C1 segment of cervical spinal cord (tissue), 14 donors: ENCODE measurements at places on chromosomes 5 and 9.

DNA sequence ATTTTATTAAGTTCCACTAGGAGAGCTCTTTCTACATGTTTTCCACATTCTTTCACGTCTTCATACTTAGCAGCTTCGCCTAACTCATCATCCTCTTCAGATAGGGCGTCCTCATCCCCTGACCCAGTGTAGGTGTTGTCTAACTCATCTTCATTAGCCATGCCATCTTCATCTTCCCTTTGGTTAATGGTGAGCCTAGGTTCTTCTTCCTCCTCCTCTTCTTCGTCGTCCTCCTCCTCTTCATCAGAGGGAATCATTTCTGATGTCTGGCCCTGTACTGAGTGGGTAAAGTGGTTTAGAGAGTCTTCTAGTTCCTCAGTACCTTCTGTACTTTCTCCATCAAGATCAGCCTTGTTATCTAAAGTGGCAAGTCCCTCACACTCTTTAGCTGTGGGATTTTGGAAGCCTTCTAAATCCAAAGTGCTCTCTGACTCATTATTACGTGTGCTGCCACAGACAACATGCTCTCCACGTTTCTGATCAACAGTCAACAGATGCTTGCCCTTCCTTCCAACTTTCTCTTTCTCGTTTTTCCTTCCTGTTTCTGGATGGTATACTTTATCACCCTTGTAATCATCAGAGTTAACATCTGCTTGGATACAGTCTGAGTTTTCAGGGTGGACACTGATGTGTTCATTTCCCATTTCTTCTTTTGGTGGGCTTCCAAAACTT is 31.1 kb downstream of the TUT7 start:
- DNase-seq, result no peak

- no peak for DNase-seq
Measured at GRCh38 chr9:119026120-119026519, 343.1 kb downstream of the BRINP1 start.

DNA sequence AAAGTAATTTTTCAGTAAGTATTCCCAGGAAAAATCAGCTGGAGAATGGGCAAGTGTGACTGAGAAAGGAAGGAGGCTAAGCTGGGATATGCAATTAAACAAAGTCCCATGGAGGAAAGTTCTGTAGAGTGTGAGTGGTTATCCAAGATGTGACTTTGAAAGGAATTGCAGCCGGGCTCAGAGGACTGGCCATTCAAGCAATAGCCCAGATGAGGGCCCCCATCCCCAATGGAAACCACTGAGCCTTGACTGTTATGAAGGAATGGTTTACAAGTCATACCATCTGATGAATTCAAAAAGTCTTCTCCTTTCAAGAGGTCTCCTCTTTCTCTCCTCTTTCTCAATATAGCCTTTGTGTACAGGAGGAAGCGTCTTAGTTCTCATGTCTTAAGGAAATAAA is 6.5 kb downstream of the LVRN start:
- DNase-seq, result no peak

DNA sequence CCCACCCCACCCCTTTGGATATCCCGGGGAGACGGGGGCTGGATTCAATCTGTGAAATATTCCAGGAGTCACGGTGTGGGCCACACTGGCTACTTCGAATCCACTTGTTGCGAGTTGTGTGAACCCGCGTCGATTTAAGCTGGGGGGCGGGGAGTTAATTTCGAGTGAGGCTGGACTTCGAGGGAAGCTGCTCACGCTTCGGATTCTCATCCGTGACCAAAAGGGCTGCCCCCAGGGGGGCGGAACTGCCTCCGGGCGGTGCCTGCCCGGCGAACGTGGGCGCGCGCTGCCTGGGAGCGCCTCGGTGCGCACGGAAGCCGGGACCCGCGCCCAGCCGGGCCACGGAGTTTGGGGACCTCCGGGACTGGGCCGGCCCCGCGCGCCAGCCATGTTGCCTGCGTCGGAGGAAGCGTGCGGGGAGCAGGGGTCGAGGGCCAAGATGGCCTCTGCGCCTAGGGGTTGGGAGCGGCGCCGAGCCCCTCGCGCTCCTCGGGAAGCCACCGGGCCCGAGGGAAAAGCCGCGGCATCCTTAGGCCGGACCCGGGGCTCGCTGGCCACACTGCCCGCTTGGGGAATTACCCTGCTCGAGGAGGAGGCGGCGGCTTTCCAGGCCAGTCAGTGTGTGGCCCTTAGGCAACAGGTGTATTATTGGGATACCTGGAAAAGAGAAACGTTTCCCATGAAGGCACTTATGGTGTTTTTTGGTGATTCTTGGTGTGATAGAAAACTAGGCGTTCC is 975 bp downstream of the OCLN start:
- no peak for DNase-seq

DNA sequence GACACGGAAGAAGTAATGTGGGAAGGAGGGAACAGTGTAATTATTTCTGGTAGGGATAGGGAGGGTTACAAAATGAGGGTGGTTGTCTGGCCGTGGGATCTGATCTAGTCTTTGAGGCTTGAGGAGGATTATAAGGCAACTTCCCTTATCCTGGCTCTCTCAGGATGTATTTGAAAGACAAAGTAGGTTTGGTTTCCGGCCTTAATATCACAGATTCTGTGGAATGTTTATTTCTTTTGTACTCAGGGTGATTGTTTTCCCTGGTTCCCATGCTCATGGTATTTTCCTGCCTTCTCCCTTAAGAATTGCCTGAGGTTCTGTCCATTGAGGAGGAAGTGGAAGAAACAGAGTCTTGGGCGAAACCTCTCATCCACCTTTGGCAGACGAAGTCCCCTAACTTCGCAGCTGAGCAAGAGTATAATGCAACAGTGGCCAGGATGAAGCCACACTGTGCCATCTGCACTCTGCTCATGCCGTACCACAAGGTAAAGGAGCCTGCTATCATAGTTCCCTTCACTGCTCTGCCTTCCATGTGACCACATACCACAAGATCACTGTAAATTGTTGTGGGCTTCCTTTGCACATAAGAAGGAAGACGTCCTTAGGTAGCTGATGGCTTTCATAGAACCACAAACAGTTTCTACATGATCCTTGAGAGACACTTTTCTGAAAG is 253.8 kb downstream of the KDM4C start:
- no peak for DNase-seq

DNA sequence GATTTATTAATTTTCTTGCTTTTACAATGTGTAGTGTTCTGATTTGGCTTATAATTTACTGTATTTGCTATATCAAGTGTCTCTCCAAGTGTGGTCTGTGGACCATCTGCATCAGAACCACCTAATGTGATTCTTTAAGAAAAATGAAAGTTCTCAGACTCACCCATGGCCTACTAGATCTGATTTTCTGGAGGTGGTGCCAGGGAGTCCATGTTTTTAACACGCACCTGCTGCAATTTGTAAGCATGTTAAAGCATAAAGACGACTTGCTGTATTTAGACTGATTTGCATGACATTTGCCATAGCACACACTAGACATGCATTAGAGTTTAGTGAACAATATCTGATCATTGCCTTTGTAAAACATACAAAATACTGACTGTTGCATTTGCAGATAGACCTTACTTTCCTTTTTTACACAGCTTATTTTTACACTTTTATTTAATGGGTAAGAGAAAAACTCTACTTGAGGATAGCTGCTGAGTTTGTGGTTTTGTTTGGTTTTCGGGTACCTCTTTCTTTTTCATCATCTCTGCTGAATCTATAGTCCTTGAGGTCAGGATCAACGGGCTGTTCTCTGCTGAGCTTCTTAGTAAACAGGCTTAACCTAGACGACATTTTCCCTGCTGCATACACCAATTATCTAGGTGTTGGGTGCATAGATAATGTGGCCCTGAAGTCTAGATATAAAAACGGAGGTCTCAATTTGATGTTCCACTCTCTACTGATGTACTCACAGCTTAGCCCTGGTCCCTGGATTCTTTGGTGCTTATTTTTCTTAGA is 138.0 kb upstream of the ZNF366 start:
- DNase-seq, result no peak

DNA sequence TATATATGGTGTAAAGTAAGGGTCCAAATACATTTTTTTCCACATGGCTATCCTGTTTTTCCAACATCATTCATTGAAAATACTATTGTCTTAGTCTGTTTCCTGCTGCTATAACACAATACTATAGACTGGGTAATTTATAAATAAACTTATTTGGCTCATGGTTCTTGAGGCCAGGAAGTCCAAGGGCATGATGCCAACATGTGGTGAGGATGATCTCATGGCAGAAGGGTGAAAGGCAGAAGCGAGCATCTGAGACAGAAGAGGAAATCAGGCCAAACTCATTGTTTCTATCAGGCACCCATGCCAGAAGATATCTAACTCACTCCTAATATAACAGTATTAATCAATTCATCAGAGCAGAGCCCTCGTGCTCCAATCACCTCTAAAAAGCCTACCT is 42.6 kb downstream of the ANKRD55 start:
- no peak for DNase-seq

DNA sequence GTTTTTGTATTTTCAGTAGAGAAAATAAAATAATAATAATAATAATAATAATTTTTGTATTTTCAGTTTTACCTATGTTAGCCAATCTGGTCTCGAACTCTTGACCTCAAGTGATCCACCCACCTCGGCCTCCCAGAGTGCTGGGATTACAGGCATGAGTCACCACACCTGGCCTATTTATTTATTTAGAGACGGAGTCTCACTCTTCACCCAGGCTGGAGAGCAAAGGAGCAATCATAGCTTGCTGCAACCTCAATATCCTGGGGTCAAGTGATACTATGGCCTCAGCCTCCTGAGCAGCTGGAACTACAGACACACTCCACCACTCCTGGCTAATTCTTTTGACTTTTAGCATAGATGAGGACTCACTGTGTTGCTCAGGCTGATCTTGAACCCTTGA is 167.5 kb downstream of the TLE1 start:
- DNase-seq, result no peak

GRCh38 chr5:160513485-160513884 is 91.8 kb downstream of the PTTG1 start:
- DNase-seq, result no peak

DNA sequence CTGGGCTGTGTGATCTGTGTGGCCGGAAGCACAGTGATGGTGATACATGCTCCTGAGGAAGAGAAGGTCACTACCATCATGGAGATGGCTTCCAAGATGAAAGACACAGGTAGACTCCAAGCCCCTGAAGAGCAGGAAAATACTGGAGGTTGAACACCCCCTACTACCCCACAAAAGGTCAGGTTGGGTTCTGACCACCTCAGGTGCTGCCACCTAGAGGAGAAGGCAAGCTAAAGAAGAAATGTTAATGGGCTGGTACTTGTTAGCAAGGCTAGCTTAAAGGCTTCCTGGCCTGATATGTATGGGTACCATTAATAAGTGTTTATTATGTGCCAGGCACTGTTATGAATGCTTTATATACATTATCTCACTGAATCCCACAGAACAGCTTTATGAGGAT is 11.7 kb downstream of the NIPAL4 start:
- no peak for DNase-seq

DNA sequence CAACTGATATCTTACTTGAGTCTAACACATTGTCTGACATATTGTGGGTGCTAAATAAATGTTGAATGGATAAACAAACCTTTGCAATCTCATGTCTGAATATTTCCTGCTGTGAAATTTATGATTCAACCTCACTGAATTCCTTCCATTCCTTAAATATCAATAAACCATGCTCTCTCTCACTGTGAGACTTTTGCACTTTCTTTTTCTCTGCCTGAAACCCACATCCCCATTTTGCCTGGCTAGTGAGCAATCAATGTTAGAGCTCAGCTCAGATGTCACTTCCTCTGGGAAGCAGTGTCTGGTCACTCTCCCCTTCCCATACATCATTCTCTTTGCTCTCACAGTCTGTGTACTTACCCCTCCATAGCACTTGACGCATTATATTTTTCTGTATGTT is 383.7 kb upstream of the TRPC7 start:
- no peak for DNase-seq

DNA sequence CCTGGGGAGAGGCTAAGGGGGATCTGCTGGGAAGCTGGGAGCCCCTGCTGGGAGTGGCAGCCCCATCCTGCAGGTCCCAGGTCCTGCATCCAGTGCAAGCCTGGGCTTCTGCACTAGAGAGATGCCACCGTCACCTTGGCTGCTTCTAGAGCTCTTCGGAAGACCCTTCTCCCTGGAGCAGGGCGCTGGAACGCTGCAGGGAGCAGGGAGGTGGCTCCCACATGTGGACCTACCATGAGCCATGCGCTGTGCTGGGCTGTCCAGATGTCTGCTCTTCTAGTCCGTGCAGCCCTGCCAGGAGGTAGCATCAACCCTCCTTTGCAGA is 90.9 kb upstream of the PHYKPL start:
- DNase-seq, result no peak

DNA sequence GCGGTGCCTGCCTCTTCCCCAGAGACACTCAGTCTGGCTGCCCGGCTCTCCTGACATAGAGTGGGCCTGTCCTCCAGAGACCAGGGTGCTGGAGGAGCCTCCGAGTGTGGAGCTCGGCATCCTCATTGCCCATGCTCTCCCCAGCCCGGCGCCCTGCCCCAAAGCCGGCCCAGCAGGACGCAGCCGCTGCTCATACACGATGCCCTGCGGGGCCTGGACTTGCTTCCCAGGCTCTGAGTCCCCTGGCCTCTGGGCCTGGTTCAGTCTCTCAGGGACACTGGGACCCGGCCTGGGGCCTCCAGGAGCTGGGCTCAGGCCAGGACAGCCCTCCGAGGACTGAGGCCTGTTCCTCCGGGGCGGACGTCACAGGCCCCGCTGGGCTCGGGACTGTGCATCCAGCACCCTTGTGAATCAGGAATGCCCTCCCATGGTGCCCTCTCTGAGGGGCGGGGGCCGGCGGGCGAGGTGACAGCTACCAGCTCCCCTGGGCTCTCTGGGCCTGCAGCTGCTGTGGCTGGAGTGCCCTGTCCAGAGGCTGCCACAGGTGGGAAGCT is 23.2 kb downstream of the TPPP start:
- no peak for DNase-seq

- DNase-seq, result peak; percentile 8
Measured at GRCh38 chr5:174172566-174172965, 127.1 kb downstream of the NSG2 start.

- DNase-seq, result no peak
Measured at GRCh38 chr5:40618926-40619325, 60.8 kb upstream of the PTGER4 start.

GRCh38 chr9:84862810-84863287 is 193.3 kb downstream of the NTRK2 start:
- no peak for DNase-seq

DNA sequence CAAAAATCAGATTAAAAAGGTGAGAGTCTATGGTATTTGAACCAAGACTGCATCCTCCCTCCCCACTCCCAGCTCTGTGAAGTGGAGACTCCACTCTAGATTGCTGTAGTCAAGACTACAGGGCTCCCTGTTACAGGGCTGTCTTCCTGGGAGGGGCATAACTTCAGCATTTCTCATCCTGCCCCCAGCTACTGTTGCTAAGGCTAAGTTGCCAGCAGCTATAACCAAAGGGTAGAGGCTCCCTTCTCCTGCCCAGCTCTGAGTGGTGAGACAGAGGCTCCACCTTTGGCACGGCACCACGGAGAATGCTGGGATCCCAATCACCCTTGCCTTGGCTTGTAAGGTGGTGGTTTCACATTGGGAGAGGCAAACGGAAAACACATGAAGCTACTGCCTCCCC is 39.2 kb upstream of the GCNT4 start:
- no peak for DNase-seq

DNA sequence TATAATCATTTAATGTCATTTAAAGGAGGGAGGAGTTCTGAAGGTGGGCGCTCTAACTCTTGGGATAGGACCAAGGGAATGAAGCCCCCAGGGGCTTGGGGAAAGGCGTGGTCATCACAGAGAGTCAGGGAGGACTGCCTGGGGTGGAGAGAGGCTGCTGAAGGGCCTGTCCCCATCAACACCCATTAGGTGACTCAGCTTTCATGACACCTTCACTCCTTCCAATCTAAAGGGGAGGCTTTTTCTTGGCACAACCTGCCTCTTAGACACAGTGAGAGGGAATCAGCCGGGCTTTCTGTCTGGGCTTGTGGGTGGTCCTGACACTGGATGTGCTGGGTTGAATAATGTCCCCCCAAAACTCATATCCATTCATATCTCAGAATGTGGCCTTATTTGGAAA is 31.4 kb upstream of the ANKRD33B start:
- DNase-seq, result no peak
